Non-pigmented ciliary epithelial cell (primary cell): ENCODE measurements at places on chromosomes 3 and 15.

GRCh38 chr15:80984856-80985255 is 4.8 kb downstream of the MESD start:
- no peak for DNase-seq

- no peak for DNase-seq
Observed at GRCh38 chr3:57726397-57726796, 29.7 kb upstream of the SLMAP start.

- no peak for DNase-seq
Observed at GRCh38 chr3:73351423-73352071, 273.2 kb downstream of the PDZRN3 start.

DNA sequence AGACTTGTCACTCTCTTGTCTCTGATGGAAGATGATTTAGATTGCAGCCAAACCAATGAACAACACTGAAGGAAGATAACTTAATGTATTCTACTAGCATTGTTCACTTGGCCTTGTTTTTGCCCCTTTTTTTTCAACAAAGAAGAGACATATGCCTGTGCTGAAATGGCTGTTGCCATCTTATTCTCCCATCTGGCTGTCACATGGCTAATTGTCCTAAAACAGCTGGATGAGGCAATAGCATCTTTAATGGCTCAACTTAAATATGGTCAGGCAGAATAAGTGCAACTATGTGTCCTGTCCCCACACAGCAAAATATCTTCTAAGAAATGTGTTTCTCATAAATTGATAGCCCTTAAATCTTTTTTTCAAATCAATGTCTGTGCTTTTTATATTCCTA is 576.9 kb downstream of the TUSC7 start:
- DNase-seq = no peak

DNA sequence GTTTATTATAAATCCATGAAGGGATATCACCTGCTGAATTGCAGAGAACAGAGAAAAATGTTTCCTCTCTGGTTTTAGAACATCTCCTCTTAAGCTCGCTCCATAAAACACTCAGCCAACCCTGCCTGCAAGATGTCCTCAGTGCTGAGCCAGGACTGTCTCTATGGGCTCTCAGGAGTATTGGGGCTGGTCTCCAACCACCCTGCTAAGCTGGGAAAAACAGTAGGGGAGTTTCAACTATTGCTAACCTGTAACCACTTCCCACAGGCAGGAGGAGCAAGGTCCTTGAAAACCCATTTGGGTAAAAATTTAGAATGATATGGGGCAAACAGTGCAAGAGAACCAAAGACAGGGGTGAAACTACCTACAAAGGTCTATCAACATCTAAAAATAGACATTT is 34.3 kb downstream of the MYO1E start:
- no peak for DNase-seq

- no peak for DNase-seq
Observed at GRCh38 chr3:140243575-140243974, 308.6 kb downstream of the CLSTN2 start.

DNA sequence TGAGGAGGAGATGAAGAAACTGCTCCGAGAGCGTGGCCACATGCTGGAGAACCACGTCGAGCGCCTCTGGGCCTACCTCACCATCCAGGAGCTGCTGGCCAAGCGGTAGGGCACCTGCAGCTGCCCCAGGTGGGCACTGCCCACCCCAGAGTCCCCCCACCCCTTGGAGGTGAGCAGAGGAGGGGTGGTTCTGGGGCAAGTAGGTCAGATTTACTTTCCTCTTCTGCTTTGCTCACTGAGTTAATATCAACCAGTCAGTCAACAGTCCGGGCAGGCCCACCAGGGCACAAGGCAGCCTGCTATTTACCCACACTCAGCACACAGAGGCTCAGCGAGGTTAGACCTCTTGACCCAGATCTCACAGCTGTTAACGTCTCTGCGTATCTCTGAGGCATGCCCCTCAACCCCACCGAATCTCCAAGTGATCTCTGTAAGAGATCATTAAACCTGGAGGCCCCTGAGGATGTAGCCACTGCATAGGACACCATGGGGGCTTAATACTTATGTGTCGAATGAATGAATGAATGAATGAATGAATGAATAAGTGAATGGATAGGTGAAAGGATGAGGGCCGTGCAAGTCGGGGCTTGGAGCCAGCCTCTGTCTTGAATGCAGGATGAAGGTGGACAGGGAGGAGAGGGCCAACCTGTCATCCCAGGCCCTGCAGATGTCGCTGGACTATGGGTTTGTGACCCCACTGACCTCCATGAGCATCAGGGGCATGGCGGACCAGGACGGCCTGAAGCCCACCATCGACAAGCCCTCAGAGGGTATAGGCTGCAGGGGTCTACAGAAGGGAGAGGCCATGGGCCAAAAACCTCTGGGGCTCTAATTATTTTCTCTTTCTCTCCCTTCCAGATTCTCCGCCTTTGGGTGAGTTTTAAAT is 8.0 kb upstream of the ITIH3 start:
- DNase-seq = no peak

GRCh38 chr3:57958642-57959422 is 49.4 kb upstream of the FLNB start:
- DNase-seq = no peak
